Left ventricle myocardium superior (tissue), 1 donor: ENCODE measurements at places on chromosomes 12 and 14.

- no peak for DNase-seq
These were observed 59.9 kb upstream of the IFNG-AS1 start for GRCh38 chr12:67929384-67929772.

DNA sequence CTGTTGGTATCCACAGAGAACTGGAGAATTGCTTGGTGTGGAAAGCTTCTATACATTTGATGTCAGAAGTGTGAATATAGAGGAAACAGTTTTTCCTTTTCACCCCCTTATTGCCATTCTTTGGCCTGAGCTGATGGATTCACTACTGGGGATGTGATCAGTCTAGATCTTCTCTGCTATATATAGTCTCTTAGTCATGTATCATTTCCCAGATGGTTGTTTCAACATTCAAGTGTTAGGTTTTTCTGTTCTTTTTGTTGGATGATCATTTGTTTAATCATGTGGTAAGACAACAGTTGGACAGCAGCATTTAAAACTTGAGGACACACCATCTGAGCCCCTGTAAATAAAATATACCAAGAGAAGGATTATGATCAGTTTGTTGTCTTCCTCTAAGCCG lies 29.6 kb downstream of the TMX1 start:
- DNase-seq = no peak

DNA sequence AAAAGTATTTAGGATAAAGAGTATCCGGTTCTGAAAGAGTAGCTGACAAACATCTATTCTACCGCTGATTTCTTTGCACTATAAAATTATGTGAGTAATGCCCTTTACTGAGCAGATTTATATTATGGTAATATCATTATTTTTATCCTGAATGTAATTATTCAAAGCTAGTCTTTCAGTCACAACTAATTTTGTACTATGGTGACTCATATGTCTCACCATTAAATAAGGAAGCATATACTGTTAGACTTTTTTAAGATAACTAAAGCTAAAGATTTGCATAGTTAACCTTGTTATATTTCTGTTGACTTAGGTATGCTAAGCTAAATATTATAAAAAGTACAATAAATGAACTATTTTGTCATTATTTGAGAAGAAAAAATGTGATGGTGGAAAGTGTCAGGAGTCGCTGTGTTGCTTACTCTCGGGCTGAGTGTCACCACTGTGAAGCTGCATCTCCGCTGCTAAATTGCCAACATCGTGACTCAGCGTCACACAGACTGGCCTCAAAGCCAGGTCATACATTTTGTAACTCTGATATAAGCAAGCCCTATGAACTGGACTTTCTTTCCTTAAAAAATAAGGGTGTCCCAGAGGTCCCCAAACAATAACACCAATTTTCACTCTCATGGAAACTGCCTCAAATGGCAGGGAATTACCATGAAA lies 69.1 kb upstream of the SSTR1 start:
- no peak for DNase-seq

DNA sequence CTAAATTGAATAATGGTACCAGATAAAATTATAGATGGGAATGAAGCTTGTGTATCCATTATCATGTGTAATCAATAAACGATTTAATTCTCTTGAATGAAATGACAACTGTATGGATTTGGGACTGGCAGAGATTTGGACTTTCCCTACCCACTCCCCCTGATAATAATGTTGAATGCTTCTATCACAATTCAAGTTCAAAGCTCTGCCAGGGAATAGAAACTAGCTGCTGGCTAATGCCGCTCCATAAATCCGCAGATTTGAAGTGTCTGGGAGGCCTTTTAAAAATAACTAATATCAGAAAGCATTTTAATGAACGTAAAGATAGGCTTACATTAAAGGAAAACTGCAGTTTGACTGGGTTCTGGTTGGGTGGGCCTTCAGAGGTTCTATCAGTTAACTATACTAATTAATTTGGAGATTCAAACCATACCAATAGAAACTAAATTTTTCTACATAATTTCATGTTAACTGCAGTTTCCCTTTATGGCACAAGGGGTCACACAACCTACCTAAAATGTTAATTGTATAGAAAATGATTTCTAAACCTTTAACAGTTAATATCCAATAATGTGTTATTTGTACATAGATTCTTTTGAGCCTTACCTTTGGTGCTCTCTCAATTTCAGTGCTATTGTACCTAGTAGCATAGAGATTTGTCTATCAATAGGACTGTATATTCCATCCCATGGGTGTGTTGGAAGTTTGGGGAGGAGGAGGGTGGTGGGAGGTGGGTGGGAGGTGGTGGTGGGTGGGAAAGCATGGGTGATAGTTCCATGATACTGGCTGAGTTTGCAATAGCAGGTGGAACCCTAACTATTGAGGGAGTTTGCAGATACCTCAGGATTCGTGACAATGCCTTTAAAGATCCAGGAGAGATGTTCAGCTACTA lies 4.9 kb downstream of the HNRNPA1 start:
- no peak for DNase-seq

GRCh38 chr12:130922511-130922953 lies 31.2 kb upstream of the ADGRD1 start:
- DNase-seq = no peak

GRCh38 chr14:63147018-63147417 lies 57.2 kb upstream of the RHOJ start:
- no peak for DNase-seq

- no peak for DNase-seq
These were observed 179.3 kb downstream of the GALC start for GRCh38 chr14:87813686-87814085.

DNA sequence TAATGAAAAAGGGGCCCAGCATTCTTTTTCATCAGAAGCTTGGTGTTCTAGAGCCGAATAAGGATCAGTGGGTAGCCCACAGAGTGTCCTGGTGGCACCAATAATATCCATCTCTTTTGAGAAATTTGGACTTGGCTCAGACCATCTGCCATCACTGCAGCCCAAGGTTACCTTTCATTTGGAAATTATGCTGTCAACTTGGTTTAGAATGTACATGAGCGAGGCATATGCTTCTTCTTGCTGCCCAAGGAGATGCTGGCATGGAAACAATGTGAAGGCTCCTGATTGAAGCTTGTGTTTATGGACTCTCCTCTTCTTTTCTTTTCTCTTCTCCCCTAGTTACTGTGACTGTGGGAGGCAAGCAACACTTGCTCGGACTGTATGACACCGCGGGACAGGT lies 50.0 kb downstream of the GPHB5 start:
- DNase-seq = no peak
